ENCODE measurements at places on chromosomes 3 and 15. TPM values are rescaled to one million over a fixed set of nuclear protein-coding genes. Genes with fewer than 3 reads are reported as not detected.

DNA sequence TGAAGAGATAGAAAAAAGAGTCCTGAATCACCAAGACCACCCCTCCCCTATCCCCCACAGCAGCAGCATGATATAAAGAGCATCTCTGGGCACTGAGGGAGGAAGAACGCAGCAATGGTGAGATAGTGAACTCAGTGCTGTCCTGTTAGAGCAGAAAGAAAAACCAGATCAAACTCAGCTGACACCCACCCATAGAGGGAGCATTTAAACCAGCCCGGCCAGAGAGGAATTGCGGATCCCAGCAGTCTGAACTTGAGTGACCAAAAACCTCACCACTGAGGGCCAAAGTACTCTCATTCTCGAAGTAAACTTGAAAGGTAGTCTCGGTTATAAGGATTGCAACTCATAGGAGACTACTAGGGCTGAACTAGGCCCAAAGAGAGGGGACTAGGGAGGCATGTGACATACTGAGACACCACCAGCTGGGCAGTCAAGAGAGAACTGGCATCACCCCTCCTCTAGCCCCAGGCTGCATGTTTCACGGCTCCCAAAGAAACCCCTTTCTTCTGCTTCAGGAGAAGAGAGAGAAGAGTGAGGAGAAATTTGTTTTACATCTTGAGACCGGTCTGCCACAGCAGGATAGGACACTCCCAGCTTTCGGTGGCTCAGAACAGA, 39.2 kb upstream of the TGFBR2 start:
- no peak for DNase-seq

DNA sequence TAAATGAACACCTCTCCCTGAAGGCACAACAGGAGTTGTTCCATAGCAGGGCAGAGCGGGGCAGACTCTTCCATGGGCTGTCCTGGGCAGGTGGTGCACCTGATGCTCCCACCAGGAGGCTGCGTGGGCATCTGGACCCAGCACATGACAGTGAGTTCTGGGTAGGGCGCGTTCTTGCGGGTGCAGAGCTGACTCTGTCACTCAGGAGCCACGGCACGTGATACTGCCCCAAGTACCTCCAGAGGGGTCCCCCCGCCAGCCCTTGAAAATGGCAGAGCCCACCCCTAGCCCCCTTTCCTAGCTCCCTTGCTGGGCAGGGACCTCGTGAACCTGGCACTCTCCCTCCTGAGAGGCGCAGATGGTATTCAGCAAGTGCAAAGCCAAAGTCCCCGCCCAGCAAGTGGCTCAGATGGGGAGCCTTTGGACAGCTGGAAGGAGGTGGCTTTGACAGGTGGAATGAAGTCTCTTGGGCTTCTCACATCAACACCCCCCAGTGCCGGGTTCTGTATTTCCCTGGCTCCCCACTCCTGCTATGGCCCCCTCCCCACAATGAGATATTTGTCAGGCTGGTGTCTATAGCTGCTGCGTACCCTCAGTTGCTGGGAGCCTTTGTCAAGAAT, 172.1 kb downstream of the TBC1D2B start:
- peak; percentile 14 for DNase-seq

DNA sequence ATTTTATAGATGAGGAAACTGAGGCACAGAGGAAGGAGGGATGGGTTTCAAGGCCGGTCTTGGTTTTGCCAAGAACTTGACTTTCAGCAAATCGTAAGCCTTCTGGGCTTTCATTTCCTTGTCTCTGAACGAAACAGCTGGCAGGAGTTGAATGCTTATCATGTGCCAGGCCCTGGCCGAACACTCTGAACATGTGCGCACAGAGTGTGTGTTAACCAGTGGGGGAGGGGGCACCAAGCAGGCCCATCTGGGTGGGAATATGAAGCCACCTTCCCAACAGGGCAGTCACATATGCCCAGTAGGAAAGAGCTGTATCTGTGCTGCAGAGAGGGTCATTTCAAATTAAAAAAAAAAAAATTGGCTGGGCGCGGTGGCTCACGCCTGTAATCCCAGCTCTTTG, 29.3 kb downstream of the ZNF710 start:
- no peak for DNase-seq

The GRAMD2A gene
- total RNA-seq, result 0.25 TPM

The TXNRD3 gene
- total RNA-seq, result 14.7 TPM

The CYP1A2 gene
- total RNA-seq, result not detected

Measured in adrenal gland (tissue), 19 donors.